Liver (tissue), 10 donors: ENCODE measurements at places on chromosomes 2 and 18. TPM values are rescaled to one million over a fixed set of nuclear protein-coding genes. Genes with fewer than 3 reads are reported as not detected.

The CMPK2 gene
- polyA plus RNA-seq = 3.8 TPM

The HRH4 gene
- not detected for polyA plus RNA-seq

The TMEM17 gene
- polyA plus RNA-seq = 0.73 TPM

The CYBRD1 gene
- 5.8 TPM for polyA plus RNA-seq

The AQP12B gene
- polyA plus RNA-seq = not detected

The UPP2 gene
- polyA plus RNA-seq = 1.5 TPM

The ALPG gene
- not detected for polyA plus RNA-seq

The C2orf78 gene
- not detected for polyA plus RNA-seq

The GAREM2 gene
- polyA plus RNA-seq = 0.28 TPM

The GPR75 gene
- 0.21 TPM for polyA plus RNA-seq

The IMPACT gene
- polyA plus RNA-seq = 8.3 TPM

The FIGN gene
- polyA plus RNA-seq = 7.8 TPM

The SP140 gene
- 0.40 TPM for polyA plus RNA-seq

The RAPH1 gene
- 7.0 TPM for polyA plus RNA-seq

The IL18RAP gene
- polyA plus RNA-seq = 0.14 TPM

The ALKAL2 gene
- 1.9 TPM for polyA plus RNA-seq

The EFEMP1 gene
- 11.5 TPM for polyA plus RNA-seq

The POU3F3 gene
- not detected for polyA plus RNA-seq

The AUP1 gene
- polyA plus RNA-seq = 122 TPM

The UGT1A8 gene
- 0.48 TPM for polyA plus RNA-seq

The GCKR gene
- 87.8 TPM for polyA plus RNA-seq

The FSIP2 gene
- 0.75 TPM for polyA plus RNA-seq

The MAP3K20 gene
- polyA plus RNA-seq = 13.1 TPM

The CCDC148 gene
- polyA plus RNA-seq = 0.02 TPM

The GCA gene
- 12.9 TPM for polyA plus RNA-seq

The CRACDL gene
- 0.13 TPM for polyA plus RNA-seq

The RBKS gene
- polyA plus RNA-seq = 15.8 TPM

The BUB1 gene
- 0.79 TPM for polyA plus RNA-seq

The MSGN1 gene
- polyA plus RNA-seq = not detected

The BMP10 gene
- polyA plus RNA-seq = 0.39 TPM

The CCL20 gene
- 1.6 TPM for polyA plus RNA-seq

The RAMP1 gene
- 29.2 TPM for polyA plus RNA-seq

The SLC20A1 gene
- 15.3 TPM for polyA plus RNA-seq

The CTDSP1 gene
- 76.5 TPM for polyA plus RNA-seq

The IL36B gene
- polyA plus RNA-seq = not detected

The CFAP65 gene
- polyA plus RNA-seq = not detected

The IL1B gene
- polyA plus RNA-seq = 0.51 TPM

The CRYBA2 gene
- polyA plus RNA-seq = not detected

The NETO1 gene
- not detected for polyA plus RNA-seq

The TM4SF20 gene
- polyA plus RNA-seq = not detected

The DTYMK gene
- polyA plus RNA-seq = 17.7 TPM

The FKBP1B gene
- polyA plus RNA-seq = 15.3 TPM

The TMEM247 gene
- not detected for polyA plus RNA-seq

The NCKAP5 gene
- polyA plus RNA-seq = 0.57 TPM

The ANO7 gene
- 0.70 TPM for polyA plus RNA-seq

The WDR35 gene
- polyA plus RNA-seq = 0.97 TPM

The ZNF407 gene
- 1.9 TPM for polyA plus RNA-seq

The PARD6G gene
- polyA plus RNA-seq = 1.5 TPM

The ANKRD30B gene
- polyA plus RNA-seq = not detected

The IL36RN gene
- not detected for polyA plus RNA-seq

The ASB18 gene
- polyA plus RNA-seq = not detected

The DOK1 gene
- 3.6 TPM for polyA plus RNA-seq

The LHCGR gene
- not detected for polyA plus RNA-seq

The TBR1 gene
- polyA plus RNA-seq = not detected

The NFATC1 gene
- 0.57 TPM for polyA plus RNA-seq

The PLEK gene
- polyA plus RNA-seq = 2.6 TPM

The CABYR gene
- 0.28 TPM for polyA plus RNA-seq

The SERPINB13 gene
- polyA plus RNA-seq = not detected

The SERPINB7 gene
- not detected for polyA plus RNA-seq
